Dermis blood vessel endothelial cell (primary cell): ENCODE measurements at places on chromosomes 5 and 9. TPM values are rescaled to one million over a fixed set of nuclear protein-coding genes. Genes with fewer than 3 reads are reported as not detected.
A peak's percentile ranks its signal among the peaks of the same experiment; 100 is the strongest.

The MAMDC2 gene
- 2.9 and 6.7 TPM in 2 replicates for total RNA-seq

GRCh38 chr9:72156586-72156985 is 7.3 kb downstream of the GDA start:
- DNase-seq, result no peak

The ADAMTS13 gene
- 0.84 and 1.0 TPM in 2 replicates for total RNA-seq

The ARHGEF28 gene
- total RNA-seq, result 115 and 151 TPM in 2 replicates

- DNase-seq, result peak; percentile 13
These were observed 806.0 kb upstream of the ZNF608 start for GRCh38 chr5:125552486-125552885.

DNA sequence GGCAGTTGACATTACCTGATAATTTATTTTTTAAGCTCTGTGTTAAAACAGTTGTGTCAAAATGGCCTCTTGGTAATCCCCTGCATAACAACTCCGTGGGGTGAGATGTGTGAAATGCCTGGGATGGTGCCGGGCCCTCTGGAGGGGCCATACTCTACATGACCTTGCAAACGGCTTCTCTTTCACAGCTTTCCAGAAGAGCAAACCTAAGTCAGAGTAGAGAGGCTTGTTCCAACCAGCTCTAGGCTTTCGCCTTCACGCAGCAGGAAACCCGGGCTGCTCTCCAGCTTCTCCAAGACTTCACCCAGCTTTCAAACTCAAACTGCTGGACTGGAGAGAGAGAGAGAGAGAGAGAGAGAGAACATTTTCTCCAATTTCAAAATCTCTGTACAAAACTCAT is 120.1 kb downstream of the SNX18 start:
- DNase-seq, result no peak

DNA sequence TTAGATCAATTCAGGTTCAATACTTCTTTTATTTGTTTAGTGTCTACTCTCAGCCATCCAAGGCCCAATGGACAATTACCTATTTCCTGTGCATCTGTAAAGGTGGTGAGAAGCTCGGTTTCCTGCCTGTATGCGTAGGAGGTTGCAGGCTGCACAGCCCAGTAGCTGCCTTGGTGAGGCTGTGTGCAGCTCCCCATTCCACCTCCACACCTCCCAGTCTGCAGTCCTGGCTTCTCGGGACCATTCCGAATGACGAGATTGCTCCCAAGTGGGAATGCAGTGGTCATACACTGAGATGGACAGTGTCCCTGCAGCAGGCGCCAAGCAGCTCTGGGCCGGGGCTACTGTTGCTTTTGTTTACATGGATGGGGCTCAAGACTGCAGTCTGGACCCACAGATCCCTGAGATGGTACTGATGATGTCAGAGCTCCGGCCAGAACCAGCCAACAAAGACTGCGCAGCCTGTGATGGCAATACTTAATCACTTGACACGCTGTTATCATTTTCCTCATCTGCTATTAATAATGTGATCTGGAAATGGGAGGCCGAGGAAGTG is 206.1 kb upstream of the IRX1 start:
- DNase-seq, result no peak

DNA sequence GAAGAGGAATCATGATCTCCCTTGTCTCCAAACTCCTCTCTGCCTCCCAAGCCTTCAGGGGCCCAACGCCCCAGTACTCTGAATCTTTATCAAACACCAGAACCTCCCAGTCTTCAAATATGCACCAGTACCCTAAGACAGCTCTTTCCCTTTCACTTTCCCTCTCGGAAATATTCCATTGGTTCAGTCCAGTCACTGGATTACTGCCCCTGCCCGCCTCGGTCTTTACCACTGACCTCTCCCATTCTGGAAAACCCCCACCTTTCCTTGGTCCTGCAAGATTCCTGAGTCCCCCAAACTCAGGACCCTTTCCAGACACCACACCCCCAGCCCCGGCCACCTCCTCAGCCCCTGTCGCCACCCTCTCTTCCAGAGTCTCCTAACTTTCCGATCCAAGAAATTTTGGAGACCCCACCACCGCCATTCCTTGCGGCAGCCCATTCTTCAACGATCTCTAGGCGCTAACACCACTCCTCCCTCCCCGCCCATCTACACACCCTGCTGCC is 674 bp downstream of the C5orf15 start:
- peak; percentile 56 for DNase-seq

GRCh38 chr9:77432053-77432452 is 216.1 kb downstream of the GNA14 start:
- DNase-seq, result no peak

DNA sequence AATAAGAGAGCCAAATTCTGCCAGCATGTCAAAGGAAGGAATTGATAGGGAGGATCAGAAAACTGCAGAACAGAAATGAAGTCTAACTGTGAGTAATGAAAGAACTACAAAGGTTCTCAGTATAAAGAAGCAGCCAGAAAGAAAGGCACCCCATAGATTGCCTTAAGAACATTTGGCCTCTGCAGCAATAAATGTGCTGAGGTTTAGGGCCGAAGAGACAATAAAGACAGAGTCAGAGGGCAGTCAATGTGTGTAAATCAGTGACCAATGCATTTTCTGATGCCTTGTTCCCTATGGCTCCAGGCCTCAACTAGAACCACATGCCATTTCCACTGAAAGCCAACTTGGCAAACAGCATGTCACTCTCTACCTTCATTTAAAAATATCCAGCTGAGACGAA is 281.0 kb downstream of the HINT1 start:
- DNase-seq, result no peak

DNA sequence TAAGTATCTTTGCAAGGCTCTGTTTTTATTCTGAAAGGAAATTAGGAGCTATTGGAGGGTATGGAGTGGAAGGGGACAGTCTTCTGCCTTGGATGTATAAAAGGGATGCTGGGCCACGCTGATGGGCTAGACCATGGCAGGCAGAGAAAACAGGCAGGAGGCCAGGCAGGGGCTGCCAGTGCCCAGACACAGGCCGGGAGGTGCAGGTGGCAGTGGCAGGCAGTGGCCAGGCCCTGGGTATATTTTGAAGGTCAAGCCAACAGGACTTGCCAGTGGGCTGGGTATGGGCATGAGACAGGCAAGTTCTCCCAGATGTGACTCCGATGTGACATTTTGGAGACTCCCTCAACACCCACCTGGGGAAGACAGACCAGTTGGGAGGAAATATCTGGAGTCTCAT is 131.9 kb downstream of the KCNIP1 start:
- no peak for DNase-seq

The SLC6A3 gene
- not detected in 2 replicates for total RNA-seq

DNA sequence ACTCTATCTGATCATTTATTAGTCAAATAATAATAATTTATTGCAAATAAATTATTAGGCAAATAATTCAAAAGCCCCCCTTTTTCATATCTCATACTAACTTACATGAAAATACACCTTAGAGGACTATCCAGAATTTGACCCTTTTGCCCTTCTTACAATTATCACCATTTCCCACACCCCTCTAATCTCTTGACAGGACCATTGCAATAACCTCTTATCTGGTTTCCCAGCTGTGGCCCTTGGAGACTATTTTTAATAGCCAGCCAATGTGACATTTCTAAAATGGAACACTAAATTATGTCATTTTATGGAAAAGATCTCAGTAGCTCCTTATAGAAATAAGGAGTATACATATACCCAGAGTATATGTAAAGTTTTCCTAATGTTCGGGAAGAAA is 588.4 kb upstream of the COX7C start:
- DNase-seq, result no peak

- no peak for DNase-seq
These were observed 169.9 kb downstream of the HINT1 start for GRCh38 chr5:130995254-130995515.

DNA sequence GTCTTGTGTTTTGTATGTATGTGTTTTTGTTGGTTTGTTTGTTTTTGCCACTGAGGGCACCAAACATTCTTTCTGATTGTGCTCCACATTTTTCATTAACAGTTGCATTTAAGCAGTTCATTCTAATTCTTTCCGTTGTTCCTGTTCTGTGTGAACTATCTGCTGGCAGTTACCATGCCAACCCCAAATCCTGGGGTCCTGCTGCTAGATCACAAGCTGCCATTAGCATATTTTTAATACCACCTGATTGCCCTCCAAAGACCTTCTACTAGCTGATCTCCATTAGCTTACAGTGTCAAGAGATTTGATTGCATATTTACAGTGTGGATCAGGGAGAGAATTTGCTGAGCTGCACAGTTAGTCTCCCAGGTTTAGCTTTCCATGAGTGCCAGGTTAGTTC is 40.6 kb upstream of the STARD4 start:
- DNase-seq, result no peak

The TMEM174 gene
- total RNA-seq, result not detected in 2 replicates

The TAF11L10 gene
- not detected in 2 replicates for total RNA-seq

DNA sequence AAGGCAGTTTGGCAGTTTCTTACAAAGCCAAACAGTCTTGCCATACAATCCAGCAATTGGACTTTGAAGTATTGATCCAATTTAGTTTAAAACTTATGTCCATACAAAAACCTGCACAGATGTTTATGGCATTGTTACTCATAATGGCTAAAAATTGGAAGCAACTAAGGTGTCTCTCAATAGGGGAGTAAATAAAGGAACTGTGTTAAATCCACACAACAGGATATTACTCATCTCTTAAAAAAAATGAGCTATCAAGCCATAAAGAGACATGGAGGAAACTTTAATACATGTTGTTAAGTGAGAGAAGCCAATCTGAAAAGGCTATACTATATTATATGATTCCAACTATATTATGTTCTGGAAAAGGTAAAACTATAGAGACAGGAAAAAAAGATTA is 313.6 kb upstream of the CD180 start:
- DNase-seq, result no peak
